ENCODE measurements at places on chromosomes 12 and 14.

- DNase-seq = no peak
These were observed 182.9 kb downstream of the FOXG1 start for GRCh38 chr14:28949503-28949902.

- DNase-seq = no peak
These were observed 15.9 kb downstream of the KCTD10 start for GRCh38 chr12:109461049-109461845.

DNA sequence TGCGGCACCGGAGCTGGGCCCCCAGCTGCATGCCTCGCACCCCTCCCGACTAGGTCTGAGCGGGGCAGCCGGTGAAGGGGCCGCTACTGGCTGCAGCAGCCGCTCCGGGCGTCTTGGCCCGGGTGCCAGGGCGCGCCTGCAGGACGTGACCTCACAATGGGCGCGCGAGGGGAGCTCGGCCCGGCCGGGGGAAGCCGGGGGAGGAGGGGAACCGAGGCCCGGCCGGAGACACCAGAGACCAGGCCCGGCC lies 353 bp downstream of the BAG5 start:
- DNase-seq = no peak

DNA sequence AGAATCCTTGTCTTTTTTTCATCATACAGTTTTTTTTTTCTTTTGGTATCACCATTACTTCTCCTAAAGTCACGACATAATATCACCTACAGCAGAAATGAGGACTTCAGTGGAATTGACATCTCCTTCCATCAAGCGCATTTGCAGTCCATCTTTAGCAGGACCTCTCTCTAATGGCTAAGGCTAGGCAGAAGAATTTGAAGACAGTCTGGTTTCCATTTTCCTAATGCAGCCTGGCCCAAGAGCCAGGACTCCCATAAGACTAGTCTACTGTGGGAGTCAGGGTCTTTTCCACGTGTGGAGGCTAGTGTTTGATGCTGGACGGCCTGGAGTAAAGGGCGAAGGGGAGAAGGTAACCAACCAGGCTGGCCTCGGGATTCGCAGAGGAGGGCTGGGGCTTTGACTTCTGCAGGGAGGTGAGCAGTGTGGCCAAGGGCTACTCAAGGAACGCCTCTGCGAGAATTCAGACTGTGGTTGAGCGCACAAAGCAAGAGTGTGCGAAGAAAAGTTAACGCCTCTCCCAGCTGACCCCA lies 769 bp upstream of the ZNF740 start:
- DNase-seq = no peak

DNA sequence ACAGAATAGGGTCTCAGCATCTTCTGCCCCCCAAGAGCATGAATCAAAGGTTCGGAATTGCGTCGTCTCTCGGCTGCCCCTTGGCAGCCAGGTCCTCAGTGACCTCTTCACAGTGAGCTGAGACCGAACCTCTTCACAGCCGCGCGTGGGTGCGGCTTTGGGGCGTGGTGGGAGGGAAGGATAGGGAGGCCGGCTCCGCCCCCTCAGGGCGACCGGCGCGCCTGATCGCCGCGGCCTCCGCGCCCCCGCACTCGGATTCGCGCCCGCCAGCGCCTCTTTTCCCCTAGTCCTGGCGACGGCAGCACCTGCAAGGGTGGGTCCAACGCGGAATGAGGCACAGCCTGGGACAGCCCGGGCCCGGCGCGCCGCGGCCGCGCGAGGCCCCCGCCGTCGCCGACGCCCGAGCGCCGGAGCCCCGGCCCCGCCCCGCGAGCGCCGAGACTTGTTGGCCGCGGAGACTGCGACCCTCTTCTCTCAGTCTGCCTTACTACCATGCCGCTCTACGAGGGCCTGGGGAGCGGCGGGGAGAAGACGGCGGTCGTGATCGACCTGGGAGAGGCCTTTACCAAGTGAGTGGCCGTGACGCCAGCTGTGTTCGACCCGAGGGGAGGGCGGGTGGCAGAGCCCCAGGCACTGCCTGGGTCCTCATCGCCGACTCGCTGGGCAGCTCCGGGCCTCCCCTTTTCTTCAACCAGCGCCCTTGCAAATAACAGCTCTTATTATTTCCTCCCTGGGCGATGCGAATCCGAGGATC lies at the start of gene ACTR10:
ACTR10 (plus strand) TSS at position 424 of the 754 bp plus-strand sequence; CDS start at position 493, 69 bp downstream.
- DNase-seq = peak; percentile 84

- no peak for DNase-seq
These were observed 56.7 kb downstream of the BTBD7 start for GRCh38 chr14:93276031-93276716.

DNA sequence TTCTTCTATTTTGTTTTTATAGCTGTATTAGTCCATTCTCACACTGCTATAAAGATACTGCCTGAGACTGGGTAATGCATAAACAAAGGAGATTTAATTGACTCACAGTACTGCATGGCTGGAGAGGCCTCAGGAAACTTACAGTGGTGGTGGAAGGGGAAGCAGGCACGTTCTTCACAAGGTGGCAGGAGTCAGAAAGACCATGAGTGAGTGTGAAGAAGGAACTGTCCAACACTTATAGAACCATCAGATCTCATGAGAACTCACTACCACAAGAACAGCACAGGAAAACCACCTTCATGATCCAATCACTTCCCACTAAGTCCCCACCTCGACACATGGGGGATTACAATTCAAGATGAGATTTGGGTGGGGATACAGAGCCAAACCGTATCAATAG lies 42.3 kb downstream of the ARMH4 start:
- DNase-seq = no peak

DNA sequence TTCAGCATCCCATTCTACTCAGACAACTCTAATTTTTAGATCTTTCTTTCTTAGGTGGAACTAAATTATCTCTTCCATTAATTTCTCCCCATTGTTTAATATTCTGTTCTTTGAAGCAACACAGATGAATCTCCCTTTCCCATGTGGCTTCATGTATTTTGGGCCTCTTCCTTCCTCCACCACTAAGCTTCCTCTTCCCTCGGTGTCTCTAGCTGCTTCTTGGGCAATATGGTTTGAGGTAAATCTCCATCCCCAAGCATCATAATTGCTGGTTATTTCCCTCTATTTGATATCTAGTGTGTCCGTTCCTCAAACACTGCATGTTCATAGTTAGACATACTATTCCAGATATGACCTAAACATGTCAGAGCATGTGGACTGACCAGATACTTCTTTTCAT lies 119.2 kb downstream of the PELI2 start:
- DNase-seq = no peak

DNA sequence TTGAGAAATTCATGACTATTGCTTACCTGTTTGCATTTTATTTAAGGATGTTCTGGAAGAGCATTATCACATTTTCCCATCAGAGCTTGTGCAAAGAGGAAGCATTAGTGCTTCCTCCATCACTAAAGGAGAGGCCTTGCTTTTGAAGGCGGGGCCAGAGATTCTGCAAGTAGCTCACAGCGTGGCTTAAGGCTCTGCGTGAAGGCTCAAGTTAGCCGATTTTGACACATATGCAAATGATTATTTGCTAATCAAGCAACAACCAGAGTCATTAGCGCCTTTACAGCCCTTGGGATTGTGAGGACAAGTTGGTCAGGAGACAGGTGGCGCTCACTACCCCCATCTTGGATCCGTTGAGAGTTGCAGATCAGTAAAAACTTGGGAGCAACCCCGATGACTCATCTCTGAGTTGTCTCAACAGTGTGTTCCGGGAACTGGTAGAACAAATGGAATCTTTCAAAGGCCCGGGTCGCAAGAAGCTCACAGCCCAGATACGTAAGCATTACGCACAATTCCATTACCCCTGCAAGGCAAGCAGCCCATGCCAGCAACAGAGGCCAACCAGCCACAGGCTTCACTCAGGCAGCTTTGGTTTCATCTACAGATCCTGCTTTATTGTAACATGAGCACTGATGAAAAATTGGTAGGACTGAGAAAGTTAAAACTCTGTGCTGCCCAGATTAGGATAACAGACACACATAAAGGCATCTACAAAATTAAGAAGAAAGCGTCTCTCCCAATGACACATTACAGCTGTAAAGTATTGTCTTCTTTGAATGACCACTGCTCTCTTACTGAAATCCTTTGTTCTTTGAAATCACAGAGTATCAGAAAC lies 34.9 kb upstream of the SPTSSA start:
- DNase-seq = no peak

DNA sequence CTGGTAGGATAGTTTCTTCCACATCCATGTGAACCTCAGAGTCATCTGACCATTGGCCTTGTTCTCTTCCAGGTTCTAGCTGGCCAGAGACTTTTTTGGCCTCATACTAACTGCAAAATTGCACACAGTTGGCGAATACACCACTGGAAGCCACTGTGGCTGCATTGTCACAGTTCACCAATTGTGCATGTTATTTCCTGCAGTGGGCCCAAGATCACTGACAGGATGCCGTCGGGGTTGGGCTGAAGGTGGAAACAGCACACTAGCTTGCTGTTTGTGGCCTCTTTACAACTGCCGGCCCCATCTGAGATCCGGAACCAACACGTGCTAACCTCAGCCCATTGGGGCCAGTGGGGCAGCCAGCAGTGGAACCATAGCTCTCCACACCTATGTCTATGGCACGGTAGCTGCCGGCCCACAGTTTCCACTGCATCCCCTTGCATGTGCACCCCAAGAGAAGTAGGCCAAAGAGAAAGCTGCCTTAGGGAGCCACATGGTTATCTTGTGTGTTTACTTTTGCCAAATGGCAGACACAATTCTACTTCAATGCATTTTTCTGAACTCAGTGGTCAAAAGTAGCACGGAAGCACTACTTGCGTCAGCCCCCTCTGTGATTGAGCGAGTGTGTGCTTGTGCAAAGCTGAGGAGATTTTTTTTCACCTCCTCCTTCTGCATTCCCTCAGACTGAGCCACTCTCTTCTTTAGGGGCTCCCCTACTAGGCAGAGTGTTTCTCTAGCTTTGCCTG lies 464.0 kb downstream of the RAD51B start:
- DNase-seq = no peak

GRCh38 chr12:46214668-46215436 lies 54.0 kb downstream of the SLC38A1 start:
- DNase-seq = peak; percentile 64

- no peak for DNase-seq
These were observed 7.5 kb downstream of the SLC15A5 start for GRCh38 chr12:16269946-16270345.

DNA sequence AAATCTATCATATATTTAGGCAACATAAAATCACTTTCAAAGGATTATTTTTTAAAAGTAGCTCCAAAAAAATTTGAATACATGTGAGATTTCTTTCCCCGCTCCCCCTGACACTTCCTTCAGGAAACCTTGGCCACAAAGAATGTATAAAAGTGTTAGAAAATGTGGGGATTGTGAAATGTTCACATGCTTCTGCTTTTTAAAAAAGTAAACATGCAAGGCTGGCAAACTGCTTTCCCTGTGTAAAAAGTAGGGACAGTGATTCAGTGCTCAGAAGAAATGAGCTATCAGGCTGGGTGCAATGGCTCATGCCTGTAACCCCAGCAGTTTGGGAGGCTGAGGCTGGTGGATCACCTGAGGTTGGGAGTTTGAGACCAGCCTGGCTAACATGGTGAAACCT lies 26.6 kb downstream of the MBIP start:
- DNase-seq = no peak

DNA sequence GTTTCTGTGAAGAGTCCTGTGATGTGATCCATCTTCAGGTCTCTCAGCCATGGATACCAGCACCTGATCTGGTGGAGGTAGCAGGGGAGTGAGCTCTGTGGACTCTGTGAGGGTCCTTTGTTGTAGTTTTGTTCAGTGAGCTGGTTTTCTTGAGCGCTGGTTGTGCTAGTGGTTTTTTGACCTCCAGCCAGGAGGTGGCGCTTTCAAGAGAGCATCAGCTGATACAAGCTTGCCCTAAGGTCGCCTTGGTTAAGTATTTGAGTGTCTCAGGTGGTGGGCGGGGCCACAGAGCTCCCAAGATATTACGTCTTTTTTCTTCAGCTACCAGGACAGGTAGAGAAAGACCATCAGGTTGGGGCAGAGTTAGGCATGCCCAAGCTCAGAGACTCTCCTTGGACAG lies 139.7 kb downstream of the TTLL5 start:
- no peak for DNase-seq

Measured in stimulated activated CD4-positive, alpha-beta T cell treated with anti-CD3 and anti-CD28 coated beads, TNF-alpha, amount 100 ng/mL, for 48 hours (primary cell).